ENCODE measurements at places on chromosomes 1 and 21.

GRCh38 chr1:220426989-220427388 is 100.9 kb upstream of the MARK1 start:
- no peak for DNase-seq

GRCh38 chr1:196380316-196380715 is 227.9 kb downstream of the KCNT2 start:
- peak; percentile 54 for DNase-seq

- DNase-seq: no peak
Measured at GRCh38 chr1:30725450-30726095, 2.2 kb upstream of the MATN1 start.

DNA sequence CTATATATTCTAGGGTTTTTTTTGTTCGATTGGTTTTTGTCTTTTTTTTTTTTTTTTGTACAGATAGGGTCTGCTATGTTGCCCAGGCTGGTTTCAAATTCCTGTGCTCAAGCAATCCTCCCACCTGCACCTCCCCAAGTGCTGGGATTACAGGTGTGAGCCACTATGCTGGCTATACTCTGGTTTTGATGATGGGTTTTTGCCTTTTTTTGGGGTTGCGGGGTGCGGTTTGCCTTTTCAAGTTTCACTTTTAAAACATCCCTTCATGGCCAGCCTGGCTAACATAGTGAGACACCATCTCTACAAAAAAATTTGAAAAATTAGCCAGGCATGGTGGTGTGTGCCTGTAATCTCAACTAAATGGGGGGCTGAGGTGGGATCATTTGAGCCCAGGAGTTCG is 10.0 kb downstream of the KDM5B start:
- no peak for DNase-seq

- DNase-seq: no peak
Measured at GRCh38 chr1:24009406-24009805, 29.3 kb upstream of the SRSF10 start.

- peak; percentile 33 for DNase-seq
Measured at GRCh38 chr1:158180741-158181576, at the start of gene CD1D. Gene CD1D (plus strand): TSS chr1:158180895. CDS start chr1:158181102, 207 bp downstream.

GRCh38 chr1:117368116-117369108 is 1.2 kb downstream of the MAN1A2 start:
- no peak for DNase-seq

DNA sequence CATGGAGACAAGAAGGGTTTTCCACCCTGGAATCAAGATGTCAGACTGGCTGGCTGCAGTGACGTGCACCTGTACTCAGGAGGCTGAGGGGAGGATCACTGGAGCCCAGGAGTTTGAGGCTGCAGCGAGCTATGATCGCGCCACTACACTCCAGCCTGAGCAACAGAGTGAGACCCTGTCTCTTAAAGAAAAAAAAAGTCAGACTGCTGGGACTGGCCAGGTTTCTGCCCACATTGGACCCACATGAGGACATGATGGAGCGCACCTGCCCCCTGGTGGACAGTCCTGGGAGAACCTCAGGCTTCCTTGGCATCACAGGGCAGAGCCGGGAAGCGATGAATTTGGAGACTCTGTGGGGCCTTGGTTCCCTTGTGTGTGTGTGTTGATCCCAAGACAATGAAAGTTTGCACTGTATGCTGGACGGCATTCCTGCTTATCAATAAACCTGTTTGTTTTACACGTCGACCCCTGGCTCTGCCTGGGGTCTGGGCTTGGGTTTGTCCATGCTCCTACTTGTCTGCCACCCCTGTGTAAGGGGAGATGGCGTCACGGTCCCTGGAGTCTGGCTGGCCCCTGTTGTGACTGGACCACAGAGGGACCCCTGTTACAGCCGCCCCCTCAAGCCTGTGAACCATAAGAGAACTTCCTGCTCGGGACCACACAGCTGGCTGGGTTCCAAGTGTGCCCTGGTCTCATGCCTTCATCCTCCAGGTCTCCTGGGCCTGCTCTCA is 20.9 kb upstream of the VPS13D start:
- DNase-seq: peak; percentile 81

GRCh38 chr1:116573431-116574095 is 2.7 kb upstream of the CD58 start:
- DNase-seq: no peak

GRCh38 chr1:211874521-211875347 is 44.2 kb upstream of the LPGAT1 start:
- no peak for DNase-seq

DNA sequence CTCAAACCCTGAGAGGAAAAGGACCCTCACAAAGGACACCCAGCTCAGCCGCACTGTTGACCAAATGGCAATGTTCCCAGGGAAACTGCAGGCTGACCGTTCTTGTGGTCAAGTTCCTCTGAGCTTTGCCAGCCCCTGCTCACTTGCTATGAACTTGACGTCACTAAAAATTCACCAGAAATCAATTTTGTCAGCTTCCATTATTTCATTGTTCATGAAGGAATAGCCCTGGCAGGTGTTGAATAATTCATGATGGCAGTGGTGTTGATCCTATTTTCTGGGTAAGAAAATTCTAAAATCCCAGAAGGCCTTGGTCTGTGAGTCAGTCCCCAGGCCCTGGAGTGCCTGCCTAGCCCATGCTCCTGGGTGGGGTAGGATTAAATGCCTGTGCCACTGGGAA is 318.9 kb downstream of the ZNF326 start:
- DNase-seq: no peak

GRCh38 chr1:180188091-180188506 is 33.4 kb downstream of the QSOX1 start:
- DNase-seq: peak; percentile 45

DNA sequence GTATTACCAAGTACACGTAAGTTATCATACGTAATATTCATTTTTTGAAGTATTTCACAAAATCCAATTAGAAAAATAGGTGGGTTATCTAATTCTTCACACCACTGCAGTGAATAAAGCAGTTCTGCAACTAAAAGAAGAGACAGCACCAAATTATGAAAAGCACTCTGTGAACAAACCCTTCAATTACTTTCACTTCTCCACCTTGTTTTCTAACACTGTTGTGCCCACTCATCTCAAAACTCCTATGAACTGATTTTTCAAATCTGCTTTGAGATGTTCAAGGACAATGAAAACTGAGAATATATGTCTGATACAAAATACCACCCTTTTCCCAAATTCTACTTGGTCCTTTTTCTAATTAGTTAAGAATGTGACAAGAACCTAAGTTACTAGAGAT is 39.4 kb downstream of the LTN1 start:
- no peak for DNase-seq

- DNase-seq: no peak
Measured at GRCh38 chr1:167681024-167681423, 40.8 kb upstream of the MPZL1 start.

DNA sequence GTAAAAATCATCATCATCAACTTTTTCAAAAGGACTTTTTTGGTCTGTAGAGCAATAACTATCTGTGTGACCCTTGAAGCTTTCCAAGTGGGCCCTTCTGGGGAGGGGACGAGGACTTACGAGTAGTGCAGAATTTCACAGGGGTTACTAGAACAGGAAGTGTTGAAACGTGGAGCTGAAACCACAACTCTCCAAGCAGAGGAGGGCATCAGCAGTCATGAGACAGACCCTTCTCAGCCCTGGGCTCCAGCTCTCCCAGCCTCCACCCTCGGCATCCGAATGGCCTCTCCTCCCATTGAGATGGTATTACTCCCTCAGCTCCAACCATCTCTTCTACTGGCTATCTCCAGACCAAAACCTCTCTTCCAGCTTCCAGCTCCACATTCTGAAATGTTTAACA is 3.6 kb downstream of the FAM89A start:
- no peak for DNase-seq

All from muscle of arm (tissue), 14 donors.